Foreskin fibroblast (primary cell): ENCODE measurements at places on chromosomes 1 and 21.

DNA sequence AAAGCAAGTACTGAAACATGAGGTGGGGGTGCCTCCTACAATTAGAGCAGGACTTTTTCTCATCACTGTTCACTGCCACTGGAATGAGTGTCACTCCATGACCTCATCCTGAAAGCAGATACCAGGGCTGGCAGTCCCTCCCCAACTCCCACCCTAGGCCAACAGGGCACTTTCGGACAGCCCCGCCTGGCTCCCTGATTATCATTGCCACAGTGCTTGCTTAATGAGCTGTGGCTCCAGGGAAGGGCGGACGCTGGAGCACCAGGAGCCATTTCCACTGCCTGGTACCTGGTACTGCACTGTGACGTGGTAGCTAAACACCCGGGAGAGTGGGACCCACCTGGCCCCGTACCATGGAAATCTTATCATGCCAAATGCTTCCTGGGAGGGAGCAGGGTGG is 22.3 kb downstream of the SLC9A1 start:
- no peak for DNase-seq

- DNase-seq = peak; percentile 83
Observed at GRCh38 chr21:35619184-35619583, 441.1 kb downstream of the SETD4 start.

DNA sequence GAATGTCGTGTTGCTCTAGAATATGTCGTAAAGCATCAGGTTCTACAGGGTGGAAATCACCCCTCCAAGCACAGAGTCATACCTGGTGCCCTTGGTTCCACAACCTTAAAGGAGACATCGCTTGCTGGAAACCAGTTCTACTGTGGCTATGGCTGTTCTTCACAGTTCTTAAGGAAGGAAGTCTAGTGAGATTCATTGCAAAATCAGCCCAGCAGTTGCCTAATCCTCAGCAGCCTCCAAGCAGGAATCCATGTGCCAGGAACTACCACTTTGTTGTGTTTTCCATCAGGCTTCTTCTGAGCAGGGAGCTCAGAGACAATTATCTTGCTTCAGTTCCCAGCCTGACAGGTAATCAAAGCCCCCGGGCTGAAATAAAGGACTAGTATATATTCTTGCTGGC is 45.0 kb upstream of the SLC35F3 start:
- no peak for DNase-seq

DNA sequence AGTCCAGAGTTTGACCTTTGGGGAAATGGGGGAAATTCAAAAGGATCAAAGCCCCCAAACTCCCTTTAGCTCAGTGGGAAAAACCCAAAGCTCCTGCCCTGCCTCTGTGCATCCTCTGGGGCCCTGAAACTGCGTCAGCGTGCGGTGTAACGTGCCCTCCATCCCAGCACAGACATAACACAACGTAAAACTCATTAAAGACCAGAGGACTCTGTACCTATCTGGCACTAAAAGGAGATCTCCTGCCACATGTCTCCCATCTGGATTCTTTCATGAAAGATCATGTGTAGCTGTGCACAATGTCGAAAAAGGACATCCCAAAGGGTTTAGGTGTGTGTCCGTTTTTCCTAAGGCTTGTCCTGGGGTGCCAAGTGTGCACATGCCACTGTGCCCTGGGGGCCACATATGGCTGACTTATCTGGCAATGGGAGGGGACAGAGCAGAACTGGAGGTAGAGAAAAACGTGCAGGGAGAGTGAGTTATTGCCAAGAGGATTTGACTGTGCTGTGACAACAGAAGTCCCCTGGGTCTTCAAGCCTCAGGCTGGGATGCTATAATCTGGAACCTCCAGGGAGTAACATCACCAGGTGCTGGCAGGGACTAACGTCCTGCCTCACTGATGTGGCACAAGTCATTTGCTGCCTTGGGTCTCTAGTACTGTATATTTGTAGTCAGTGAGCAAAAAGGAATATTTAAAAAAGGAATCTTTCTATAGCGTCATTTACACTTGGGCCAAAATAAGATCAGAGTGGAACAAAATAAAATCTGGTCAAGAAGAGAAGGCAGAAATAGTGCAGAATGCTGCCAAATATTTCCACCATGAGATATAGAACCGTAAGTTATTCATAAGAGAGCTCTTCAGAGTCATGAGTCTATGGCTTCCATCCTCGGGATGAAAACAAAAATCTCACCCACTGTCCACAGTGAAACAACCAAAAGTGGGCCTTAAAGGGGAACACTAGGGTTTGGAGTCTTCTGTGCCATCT is 52.3 kb downstream of the ITPKB start:
- no peak for DNase-seq

- DNase-seq = no peak
Observed at GRCh38 chr1:188127507-188127906, 1298.8 kb downstream of the PLA2G4A start.
